ENCODE measurements at places on chromosomes 6 and 20.

GRCh38 chr6:30047220-30047619, 13.8 kb upstream of the POLR1H start:
- no peak for DNase-seq

- DNase-seq = no peak
Observed at GRCh38 chr6:39347206-39347605, 24.7 kb upstream of the KCNK16 start.

DNA sequence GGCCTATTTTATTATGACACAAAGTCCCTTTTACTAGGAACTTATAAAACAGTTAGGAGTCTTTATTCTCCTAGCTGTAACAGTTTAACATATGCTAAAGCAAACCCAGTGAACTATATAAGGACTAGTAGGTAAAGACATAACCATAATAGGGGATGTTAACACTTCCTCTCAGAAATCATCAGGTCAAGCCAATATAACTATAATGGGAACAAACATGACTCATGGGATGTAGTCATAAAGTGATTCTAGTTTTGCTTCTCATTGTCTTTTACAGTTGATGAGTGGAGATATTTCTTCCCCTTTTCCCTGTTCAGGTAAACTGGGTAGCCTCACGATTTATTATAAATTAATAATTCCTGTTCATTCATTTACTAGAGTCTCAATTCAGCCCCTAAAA, 9.7 kb downstream of the PTCHD4 start:
- DNase-seq = no peak

GRCh38 chr6:126804332-126805064, 314.0 kb upstream of the RSPO3 start:
- DNase-seq = no peak

- DNase-seq = no peak
Observed at GRCh38 chr6:34517461-34517881, 38.7 kb downstream of the SPDEF start.

GRCh38 chr6:36666826-36667591, 11.5 kb upstream of the CDKN1A start:
- no peak for DNase-seq

Data from stimulated activated CD8-positive, alpha-beta memory T cell treated with anti-CD3 and anti-CD28 coated beads, Interleukin-15, amount 100 ng/mL, for 48 hours (primary cell).